ENCODE measurements at places on chromosomes 5 and 9. TPM values are rescaled to one million over a fixed set of nuclear protein-coding genes. Genes with fewer than 3 reads are reported as not detected.

DNA sequence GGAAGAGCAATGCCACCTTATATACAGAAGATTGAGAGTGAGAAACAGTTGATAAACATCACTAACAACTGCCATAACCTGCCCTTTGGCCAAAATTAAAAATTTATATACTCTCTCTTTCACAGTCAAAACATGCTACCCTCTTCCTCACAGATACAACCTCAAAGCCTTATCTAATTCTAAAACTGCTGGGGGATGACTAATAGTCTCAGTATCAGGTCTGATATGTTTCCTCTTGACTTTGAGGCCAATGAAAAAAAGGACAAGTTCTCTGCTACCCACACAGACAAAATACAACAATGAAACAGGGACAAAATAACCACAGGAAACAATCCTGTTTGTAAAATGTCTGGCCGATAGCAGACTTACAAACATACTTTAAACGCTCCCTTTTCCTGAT lies 485.6 kb upstream of the NUDT12 start:
- no peak for DNase-seq

- no peak for DNase-seq
These were observed 291.1 kb downstream of the TRIM32 start for GRCh38 chr9:116978155-116978554.

GRCh38 chr9:16205455-16205854 lies 652.6 kb downstream of the CCDC171 start:
- no peak for DNase-seq

The NIM1K gene
- total RNA-seq: not detected

DNA sequence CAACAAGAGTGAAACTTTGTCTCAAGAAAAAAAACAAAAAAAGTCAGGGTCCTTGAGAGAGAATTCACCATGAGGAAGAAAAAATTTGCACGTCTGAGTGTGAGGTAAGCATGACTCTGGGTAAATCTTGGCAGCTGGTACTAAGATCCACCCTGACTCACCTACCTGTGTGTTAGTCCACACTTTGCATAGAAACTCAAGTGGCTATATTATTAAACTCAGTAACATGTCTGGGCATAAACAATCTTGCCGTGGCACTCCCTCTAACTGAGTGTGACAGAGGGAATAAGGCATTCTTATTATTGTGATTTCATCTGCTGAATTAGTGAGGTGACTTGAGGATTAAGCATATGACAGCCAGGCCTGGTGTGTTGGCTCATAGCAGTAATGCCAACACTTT lies 259.4 kb upstream of the VLDLR start:
- DNase-seq: no peak

The MINAR2 gene
- 0.30 TPM for total RNA-seq

The LVRN gene
- total RNA-seq: not detected

DNA sequence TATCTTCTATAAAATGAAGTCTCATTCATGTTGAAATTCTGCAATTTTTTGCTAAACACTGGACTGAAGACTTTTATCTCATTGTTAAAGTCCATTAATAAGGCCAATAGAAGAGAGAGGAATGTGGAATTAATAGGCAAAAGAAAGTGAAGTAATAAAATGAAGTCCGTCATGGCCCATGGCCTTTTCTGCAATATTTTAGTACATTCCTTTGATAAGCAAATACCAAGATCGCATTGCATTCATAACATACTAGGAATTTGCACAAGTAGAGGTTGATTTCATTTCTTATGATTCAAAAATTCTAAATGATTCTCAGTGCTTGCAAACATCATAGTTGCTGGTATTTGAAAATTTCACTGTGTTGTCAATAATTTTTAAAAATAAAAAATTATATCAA lies 664.0 kb downstream of the NR2F1-AS1 start:
- DNase-seq: no peak

DNA sequence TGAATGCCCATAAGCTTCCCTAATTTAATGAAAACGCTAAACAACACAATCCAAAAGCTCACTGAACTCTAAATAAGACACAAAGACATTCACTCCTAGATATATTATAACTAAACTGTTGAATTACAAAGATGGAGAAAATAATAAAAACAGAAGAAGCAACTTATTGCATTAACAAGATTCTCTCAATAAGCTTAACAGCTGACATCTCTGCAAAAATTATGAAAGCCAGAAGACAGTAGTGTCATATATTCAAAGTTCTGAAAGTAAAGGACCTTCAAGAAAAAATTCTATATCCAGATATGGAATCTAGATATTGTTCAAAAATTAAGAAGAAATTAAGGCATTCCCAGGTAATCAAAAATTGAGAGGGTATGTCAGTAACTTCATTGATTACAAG lies 957.8 kb upstream of the TYRP1 start:
- DNase-seq: no peak
